ENCODE measurements at places on chromosomes 2 and 18.
A peak's percentile ranks its signal among the peaks of the same experiment; 100 is the strongest.

DNA sequence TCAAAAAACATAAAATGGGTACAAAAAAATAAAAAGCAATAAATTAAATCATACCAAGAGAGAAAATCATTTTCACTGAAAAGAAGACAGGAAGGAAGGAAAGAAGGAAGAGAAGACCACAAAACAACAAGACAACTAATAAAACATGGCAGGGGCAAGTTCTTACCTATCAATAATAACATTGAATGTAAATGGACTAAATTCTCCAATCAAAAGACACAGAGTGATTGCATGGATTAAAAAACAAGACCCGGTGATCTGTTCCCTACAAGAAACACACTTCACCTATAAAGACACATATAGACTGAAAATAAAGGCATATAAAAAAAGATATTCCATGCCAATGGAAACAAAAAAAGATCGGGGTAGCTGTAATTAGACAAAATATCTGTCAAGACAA lies 82.6 kb upstream of the CERS6 start:
- no peak for DNase-seq

DNA sequence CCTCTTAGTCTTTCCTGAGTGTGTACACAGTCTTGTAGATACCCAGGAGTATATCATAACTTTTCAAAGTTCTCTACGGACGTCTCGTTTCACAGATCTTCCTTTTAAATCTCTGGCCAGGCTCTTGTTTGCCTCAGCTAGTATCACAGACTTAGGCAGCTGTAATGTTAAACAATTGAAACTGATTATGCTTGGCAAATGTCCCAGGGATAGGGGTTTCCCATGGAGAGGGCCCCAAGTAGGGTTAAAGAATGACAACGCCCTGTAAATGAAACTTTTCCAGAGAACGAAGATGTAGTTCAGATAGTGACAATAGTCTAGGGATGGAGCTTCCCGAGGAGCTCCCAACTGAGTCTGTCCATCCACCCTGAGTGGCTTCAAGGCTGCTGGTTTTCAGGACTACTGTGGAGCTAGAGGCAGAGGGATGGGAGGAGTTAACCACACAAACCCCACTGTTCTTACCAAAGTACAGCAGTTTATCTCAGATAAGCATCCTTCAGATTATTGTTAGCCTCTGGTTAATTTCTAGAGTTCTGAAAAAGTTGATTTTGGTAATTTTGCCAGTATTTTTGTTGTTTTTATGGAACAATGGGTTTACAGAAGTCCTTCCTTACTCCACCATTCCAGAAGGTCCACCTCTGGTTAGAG lies 9.1 kb downstream of the NEURL3 start:
- DNase-seq = no peak

- no peak for DNase-seq
Measured at GRCh38 chr2:120892271-120892966, 156.8 kb downstream of the GLI2 start.

- no peak for DNase-seq
Measured at GRCh38 chr2:46554397-46554796, 75.0 kb downstream of the TMEM247 start.

DNA sequence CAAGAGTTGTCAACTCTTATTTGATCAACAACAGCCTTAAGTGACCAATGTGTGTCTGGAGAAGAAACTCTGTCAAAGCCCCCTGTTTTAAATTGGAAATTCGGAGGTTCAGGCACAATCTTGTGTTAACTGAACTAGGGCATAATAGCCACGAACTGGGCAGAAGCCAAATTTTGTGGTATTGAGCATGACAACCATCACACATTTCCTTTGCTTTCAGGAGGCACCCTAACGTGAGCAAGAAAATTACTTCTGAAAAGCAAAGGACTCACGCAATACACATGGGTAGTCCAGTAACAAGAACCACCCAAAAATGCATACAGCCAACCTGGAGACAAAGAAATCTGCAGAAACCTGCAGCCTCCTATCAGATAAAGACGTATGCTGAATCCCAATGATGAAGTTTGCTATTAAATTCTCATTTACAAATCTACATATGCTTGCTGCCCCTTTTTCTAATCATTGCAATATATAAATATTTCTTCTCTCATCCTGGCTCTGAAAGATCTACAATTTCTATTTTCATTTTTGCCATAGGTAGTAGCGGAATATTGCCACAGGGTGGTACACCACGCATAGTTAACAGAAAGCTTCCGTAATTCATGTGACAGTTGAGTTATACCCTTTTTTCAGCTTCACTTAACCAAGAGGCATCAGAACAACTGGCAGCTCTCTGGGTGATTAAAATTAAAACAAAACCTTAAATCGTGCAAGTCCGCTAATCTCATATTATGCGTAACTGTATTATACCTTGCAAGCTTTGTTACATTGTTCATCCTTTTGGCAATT lies 495.8 kb downstream of the NRXN1 start:
- DNase-seq = no peak

DNA sequence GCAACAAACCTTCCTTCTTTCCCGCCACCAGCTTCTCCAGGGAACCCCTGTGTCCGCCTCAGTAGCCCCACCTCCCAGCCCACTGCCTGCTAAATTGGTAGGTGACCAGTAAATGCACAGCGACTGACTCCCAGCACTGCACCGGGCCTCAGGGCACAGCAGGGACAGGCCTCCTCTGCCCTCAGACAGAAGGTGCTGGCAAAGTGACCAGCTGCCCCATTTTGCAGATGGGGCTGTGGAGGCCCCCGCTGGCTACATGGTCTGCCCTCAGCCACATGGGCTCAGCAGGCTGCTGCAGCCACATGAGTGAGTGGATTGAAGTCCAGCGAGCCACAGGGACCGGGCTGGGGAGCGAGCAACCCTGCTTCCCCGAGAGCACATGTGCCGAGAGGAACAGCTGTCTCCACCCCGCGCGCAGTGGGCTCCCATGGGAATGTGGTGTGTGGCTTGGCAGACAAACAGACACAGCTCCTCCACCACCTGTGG lies 7.8 kb upstream of the NPPC start:
- DNase-seq = no peak

- no peak for DNase-seq
Measured at GRCh38 chr2:157684940-157685466, 56.3 kb upstream of the ACVR1C start.

DNA sequence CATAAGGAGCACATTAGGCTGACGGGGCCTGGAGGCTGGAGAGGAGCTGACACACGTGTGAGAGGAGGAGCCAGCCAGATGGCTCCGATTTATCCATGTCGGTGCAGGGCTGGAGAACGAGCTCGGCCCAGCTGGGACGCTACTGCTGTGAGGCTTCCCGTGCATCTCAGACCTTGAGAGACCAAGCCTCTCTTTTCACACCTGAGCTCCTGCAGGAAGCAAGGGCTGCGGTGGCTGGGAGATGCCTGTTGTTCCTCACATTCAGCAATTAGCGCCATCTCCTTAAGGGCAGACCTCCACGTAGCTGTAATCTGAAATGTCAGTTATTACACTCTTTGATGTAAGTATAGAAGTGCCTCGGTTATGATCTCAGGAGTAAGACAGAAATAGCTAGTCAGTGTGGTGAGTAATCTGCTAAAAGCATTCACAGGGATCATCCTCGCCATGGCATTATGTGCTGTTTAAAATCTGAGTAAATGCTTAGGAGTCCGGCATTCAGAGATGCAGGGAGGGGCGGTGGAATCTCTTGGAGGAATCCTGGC lies 107.9 kb downstream of the PRKCE start:
- DNase-seq = no peak

DNA sequence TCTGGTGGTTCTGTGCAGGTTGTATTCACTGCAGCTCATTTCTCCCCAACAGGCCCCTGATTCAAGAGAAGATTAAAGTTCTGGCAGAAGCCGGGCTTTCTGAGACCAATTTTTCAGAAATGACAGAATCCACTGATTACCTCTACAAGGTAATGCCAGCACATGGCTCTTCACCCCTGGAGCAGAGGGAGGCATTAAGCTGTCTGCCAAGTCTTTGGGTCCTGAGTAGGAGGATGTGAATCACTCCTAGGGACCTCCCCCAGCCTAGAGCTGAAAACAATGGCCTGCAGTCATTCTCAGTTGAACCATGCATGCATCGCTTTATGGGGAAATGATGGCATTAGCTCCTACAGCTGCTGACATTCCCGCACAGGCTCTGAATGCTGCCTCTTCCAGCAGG lies 20.5 kb upstream of the RPL37A start:
- no peak for DNase-seq

GRCh38 chr2:8994386-8994785 lies 9.1 kb downstream of the MBOAT2 start:
- no peak for DNase-seq

DNA sequence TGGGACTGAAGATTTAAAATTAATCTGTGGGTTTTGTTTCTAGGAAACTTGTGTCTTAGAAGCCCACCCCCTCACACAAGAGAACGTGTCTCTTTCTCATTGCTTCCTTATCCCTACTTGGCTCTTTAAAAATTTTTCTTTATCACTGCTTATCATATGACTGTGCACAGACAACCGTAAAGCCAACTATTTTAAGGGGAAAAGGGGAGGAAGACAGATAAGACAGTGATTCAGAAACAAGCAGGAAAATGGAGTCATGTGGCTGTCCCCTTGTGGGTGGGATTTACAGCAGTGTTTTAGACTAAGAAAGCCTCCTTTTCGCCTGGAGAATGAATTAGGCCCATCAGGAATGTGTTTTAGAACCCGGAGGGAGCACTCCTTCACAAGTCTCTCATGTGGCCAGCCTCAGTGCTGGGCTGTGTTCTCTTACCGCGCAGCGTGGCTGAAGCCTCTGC lies 17.6 kb downstream of the PRKCE start:
- no peak for DNase-seq

DNA sequence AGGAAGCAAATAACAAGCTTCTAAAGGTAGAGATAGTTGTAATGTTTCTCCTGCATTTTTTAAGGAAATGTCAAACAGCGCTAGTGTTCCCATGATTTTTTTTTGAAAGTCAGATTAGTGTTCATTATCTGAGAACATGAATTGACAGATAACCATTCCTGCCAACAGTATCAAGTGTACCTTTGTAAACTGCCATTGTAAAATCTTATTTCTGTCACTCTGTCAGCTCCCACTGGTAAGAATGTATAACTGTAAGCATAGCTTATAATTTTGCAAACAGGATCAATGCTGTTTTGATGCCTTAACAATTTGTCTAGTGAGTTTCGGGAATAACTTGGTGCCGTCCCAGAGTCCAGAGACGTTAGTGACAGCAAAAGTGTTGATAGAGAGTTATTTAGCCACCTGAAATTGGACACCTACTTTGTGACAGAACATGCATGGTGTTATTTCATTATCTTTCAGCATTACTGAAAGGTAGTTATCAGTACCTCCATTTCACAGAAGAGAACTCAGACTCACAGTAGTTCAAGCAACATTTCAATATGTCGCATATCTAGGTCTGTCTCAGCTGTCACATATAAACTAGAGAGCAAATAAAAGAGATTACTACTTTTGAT lies 221.4 kb downstream of the THSD7B start:
- DNase-seq = no peak

DNA sequence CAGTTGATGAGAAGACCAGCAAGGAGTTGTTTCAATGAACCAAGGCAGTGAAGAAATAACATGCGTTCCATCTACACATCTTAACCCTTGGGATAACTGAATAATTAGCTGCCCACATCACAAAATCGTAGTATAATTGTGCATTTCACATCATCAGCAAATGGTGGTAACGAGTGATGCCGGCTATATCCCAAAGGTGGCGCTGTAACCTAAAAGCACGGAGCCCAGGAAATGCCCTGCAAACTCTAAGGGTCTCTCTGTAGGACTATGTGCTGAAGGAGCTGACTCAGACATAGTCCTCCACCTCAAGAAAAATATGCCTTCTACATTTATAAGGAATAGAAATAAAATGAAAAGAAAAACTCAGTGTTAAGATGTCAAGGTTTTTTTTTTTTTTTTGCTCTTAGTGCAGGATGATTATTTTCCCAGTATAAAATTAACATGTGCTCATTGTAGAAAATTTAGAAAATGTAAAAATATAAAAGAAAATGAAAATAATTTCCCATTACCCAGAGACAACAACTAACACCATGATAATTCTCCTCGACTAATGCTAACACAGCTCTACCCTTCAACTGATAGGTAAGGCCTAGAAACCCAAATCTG lies 23.1 kb upstream of the DSG3 start:
- DNase-seq = no peak

DNA sequence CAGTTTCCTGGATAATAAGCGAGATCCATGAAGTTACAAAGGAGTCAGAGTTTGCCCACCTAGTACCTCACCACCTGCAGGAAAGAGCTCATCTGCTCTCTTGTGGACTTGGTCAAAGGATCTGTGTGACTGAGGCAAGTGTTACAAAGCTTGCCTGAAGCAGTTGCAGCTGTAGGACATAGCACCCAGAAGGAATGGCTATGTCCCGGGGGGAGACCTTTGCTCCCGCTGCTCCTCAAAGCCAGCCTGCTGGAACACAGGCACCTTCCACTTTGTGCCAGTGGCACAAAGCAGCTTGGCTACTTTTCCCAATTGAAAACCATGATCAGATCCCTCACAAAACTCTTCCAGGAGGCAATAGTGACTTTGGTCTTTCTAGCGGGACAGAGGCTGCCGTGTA lies 3.1 kb upstream of the SULT1C2 start:
- no peak for DNase-seq

DNA sequence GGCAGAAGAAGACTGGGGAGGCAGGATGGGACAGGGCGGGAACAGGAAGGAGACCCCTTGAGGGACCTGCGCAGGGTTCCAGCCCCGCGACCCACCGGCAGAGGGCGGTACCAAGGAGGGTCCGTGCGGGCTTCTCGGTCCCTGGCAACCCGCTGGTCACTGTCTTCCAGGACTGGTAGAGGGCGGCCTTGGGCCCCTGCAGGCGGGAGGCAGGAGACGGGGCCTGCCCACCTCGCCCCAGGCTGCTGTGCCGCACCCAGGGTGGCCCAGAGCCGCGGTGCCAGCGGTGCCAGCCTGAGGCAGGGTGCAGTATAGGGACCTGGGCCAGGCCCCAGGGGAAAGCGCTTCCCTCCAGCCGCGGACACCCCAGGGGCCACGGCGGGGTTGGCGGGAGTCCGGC lies 34.5 kb downstream of the NEURL3 start:
- peak; percentile 51 for DNase-seq

GRCh38 chr2:25021791-25022362 lies 20.0 kb upstream of the EFR3B start:
- no peak for DNase-seq

DNA sequence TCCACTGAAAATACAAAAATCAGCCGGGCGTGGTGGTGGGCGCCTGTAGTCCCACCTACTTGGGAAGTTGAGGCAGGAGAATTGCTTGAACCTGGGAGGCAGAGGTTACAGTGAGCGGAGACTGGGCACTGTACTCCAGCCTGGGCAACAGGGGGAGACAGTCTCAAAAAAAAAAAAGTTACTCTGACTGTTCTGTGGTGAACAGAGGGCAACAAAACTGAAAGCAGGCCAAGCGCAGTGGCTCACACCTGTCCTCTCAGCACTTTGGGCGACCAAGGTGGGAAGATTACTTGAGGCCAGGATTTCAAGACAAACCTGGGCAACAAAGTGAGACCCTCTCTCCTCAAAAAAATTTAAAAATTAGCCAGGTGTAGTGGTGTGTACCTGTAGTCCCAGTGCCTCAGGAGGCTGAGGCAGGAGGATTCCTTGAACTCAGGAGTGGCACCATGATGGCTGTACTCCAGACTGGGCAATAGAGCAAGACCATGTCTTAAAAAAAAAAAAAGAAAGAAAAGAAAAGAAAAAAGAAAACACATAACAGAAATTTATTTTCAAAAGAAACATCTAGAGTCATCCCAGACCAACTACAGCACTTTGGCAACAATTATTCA lies 13.6 kb upstream of the RTN4 start:
- DNase-seq = no peak
